Activated naive CD8-positive, alpha-beta T cell treated with anti-CD3 and anti-CD28 coated beads for 36 hours (primary cell): ENCODE measurements at places on chromosomes 16 and 17. TPM values are rescaled to one million over a fixed set of nuclear protein-coding genes. Genes with fewer than 3 reads are reported as not detected.

DNA sequence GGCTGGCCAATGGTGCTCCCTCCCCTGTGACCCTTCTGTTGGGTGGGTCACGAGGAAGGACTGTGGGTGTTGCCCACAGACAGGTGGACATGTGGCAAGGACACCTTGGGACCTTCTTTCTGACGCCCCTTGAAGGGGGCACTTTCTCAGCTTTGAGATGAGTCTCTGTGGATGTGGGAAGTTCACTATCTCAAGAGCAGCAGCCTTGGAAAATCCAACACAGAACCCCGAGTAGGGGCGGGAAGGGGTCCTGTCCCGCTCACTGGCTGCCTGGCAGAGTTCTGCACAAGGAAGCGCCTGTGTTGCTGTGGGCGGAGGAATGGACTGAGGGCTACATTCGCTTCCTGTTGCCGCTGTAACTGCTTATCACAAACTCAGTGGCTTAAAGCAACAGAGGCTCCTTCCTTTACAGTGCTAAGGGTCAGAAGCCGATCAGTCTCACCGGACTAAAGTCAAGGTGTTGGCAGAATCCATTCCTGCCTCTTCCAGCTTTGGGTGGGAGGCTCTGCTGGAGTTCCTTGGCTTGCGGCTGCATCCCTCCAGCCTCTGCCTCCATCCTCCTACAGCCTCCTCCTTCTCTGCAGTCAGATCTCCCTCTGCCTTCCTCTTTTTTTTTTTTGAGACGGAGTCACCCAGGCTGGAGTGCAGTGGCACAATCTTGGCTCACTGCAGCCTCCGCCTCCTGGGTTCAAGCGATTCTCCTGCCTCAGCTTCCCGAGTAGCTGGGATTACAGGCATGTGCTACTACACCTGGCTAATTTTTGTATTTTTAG, 305.2 kb downstream of the SEC14L1 start:
- DNase-seq, result peak; percentile 68

Gene MARVELD3
- not detected for total RNA-seq

- no peak for DNase-seq
Measured at GRCh38 chr16:79047337-79047736, 553.2 kb downstream of the MAF start.

DNA sequence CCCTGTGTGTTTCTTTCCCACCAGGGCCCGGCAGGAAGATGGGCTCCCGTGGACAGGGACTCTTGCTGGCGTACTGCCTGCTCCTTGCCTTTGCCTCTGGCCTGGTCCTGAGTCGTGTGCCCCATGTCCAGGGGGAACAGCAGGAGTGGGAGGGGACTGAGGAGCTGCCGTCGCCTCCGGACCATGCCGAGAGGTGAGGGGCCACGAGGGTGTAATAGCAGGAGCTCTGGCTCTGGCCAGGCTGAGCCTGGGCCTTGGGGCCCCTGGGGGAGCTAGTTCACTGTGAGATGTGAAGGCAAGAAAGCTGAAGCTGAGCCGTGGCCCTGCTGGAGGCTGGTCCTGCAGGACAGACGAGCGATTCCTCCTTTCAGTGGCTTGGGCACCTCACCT, 20.0 kb downstream of the C1QTNF1 start:
- DNase-seq, result no peak

GRCh38 chr16:12215277-12216105, 239.0 kb downstream of the SNX29 start:
- DNase-seq, result no peak
